ENCODE measurements at places on chromosomes 1 and 21.

DNA sequence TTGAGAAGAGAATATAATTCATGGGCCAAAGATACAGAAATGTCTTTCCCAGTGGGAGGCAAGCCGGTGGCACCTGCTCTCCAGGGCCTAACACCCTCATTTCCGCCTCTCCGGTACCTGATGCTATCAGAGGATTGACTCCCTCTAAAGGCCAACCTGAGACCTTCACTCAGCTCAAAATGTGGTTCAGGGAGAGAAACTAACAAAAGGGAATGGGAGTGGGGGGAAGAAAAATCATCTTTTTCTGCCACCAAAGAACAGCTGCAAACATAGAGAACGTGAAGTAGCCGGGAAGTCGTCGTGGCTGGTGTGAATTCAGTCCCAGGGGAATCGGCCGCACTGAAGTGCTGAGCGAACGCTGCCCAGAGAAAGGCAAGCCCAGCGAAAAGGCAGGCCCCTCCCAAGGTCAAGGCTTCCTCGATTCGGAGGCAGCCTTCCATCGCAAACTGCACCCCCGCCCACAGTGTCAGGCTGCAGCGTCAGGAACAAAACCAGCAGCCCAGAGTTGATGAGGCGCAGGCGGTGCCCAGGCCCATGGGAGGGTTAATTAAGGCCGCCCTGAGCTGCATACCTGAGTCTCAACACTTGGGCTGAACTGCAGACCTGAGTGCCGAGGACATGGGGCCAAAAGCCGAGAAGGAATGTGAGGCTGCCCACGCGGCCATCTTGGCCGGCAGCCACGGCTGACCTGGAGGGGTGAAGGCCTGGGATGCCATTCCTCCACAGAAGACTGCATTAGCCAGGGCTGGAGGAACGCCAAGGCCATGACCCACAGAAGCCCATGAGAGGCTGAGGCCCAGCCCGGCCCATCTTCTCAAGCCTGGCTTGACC lies 160.2 kb downstream of the PSMG1 start:
- DNase-seq, result no peak

DNA sequence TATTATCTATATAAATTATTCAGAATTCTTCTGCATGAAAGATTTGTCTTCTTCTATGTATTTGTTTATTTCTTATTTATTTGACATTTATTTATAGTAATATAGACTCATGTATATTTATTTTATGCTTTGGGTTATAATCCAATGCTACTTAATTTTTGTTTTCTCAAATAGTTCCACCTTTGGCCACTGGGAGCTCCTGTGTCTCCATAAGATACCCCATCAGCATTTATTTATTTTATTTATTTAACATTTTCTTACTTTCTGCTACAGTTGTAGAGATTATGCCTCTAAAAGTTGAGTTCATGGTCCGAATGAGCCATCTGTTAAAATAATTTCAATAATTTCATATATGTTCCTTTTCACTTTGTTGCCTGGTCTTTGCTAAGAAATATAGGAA lies 289.4 kb downstream of the ADGRL2 start:
- no peak for DNase-seq

GRCh38 chr1:104973516-104973915 lies 1223.8 kb downstream of the AMY1C start:
- DNase-seq, result no peak

DNA sequence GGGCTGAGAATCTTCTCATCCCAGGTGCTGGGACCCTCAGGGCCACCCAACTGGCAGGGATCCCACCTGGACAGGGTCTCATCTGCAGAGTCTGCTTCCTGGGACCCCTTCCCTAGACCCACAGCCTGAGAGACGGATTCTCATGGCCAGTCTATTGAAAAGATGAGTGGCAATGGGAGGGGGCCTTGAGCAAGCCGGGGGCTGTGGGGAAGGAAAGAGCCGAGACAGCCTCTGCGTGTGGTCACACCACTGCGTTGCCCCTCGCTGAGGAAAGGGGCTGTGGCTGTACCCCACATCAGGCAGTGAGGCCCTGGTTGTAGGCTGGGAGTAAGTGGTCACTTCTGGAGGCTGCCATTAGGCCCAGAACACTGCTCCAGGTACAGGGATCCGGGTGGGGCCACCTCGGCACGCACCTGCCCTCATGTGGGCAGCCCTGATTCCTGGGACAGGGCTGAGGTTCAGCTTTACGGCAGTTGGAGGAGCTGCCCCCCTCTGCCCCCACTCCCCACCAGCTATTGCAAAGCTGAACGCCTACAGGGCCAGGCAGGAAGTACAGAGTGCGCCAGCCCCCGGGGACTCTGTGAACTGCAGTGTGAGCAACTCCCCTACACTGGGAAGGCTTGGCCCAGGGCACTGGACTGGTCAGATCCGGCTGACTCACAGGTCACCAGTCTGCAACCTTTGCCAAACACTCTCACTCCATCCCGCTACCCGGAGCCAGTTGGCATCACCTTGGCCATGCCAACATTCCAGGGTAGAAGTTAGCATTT lies 106.9 kb downstream of the RIPK4 start:
- peak; percentile 45 for DNase-seq

DNA sequence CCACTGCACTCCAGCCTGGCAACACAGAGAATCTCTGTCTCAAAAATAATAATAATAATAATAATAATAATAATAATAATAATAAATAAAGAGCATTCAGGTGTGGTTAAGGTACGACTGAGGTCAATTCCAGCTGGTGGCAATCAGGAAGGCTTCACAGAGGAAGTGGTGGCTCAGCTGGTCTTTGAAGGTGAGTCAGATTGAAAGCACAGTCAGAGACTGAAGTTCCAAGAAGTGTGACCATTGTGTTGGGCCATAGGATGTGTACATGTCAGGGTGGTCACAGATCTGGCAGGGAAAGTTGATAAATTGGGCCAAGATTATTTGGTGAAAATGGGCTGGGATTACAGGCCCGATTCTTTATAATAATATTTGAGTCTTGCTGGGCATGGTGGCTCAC lies 31.0 kb upstream of the MED18 start:
- no peak for DNase-seq

- DNase-seq, result no peak
Observed at GRCh38 chr1:116940814-116941599, 31.3 kb downstream of the PTGFRN start.

DNA sequence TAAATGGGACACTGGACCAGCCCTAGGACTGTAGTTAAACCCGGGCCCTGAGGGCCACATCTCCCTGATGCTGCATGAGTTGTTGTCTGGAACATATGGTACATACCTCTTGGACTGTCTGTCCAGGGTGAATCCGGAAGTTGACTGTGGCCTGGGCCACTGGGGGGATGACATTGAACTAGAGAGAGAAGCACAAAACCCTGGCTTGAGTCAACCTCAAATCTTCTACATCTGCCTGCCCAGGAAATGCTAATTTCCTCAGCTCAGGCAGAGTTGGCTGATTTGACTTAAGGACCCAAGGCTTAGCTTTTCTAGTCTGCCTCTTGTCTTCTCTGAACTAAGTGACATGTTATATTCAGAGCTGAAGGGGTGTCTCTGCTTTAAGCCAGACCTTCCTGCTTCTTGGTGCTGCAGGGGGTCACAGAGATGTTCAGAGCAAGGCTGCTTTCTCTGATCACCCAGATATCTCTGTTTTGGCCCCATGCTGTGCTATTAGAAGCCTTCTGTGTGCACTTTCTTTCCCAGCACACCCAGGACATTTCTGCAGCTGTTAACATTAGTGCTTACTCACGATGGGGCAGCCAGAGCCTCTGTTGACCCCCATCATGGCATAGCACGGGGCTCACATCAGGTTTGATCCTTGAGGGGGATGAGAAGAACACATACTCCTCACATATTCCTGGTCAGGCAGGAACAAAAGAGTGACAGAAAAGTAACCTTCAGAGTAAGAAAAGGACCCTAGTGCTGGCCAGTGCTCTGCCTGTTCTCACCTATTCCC lies 9.6 kb downstream of the PM20D1 start:
- DNase-seq, result no peak

- no peak for DNase-seq
Observed at GRCh38 chr1:235409042-235409820, 42.0 kb downstream of the TBCE start.

GRCh38 chr1:219574484-219575087 lies 38.3 kb downstream of the ZC3H11B start:
- DNase-seq, result no peak

- DNase-seq, result no peak
Observed at GRCh38 chr1:31839662-31840343, 24.0 kb upstream of the SPOCD1 start.

DNA sequence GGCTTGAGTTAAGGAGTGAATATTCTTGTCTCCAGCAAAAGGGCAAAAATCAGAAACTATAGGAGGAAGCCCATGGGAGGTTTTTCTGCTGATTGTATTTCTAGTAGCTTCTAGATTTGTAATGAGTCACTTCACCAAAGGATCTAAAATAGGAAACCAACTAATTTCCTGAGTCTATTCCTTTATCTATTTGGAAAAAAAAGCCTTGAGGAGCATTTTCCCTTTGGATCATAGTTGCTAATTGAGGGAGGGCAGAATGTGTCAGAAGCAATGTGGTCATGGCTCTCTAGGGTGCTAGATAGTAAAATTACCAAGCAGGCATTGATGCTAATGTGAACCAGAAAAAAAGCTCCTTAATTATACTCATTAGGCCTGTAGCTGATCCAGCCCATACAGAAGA lies at the start of gene OR10R2:
TSS of gene OR10R2 (plus strand) at position 301 of the 400 bp plus-strand sequence. CDS start 106 bp downstream, outside the sequence.
- DNase-seq, result peak; percentile 26

GRCh38 chr21:41459884-41460534 lies 34.0 kb downstream of the MX1 start:
- no peak for DNase-seq

GRCh38 chr1:154851392-154852177 lies 18.5 kb downstream of the KCNN3 start:
- peak; percentile 26 for DNase-seq

- no peak for DNase-seq
Observed at GRCh38 chr1:47276850-47277249, 37.1 kb downstream of the STIL start.

DNA sequence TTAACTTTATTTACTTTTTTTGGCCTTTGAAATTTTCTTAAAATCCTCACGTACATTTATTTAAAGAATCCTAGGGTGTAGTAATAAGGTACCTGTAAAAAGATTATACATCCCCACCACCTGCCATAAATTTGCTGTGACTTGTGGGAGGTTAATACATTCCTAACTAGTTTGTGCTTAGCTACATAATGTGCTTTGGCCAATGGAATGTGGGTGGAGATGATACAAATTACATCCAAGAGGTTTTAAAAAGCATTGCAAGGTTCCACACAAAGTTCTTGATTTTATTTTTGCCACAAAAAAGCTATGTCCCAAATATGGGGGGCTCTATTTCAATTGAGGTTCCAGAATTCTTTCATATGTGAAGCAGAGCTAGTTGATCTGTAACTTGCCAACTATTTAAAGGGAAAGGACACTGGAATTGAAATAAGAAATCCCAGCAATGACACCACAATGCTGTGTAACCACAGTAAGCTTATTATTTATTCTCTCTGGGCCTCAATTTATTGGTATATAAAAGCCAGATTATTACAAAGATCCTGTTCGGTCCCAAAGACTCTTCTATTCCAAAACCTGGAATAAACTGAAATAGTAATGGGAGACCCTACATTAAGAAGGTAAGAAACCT lies 15.7 kb downstream of the ASPM start:
- no peak for DNase-seq

DNA sequence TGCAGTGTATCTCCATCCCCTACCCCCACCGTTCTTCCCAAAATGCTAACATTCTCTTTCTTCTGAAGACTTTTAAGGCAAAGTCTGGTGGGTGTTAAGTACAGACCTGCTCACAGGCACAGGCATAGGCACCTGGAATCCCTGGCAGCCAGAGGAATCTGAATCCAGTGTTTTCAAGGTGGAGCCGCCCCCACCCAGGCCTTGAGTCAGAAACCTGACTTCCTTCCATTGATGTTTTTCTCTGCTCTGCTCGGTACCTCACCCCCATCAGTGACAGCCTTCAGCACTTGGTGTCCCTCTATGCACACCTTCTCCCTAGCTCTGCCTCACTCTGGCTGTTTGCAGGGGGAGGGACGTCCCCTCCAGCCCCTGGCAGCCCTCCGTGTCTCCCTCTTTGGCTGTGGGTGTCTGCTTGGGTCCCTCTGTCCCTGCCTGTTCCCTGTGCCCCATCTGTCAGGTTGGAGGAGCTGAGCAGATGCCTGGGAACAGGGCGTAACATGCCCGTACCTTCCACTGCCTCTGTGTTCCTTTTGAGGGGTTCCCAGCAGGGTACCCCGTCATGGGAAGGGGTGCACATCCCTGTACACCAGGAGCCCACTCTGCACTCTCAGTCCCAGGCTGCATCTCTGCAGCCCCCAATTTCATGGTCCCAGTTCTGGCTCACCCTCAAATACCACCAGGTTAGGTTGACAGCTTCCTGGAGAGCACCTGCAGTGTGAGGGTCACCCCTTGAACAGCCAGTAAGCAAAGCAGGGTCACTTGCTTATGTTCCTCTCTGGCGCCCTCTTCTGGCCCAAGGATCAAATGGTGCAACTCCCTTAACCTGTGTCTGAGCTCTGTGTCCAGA lies 6.7 kb downstream of the NCDN start:
- peak; percentile 80 for DNase-seq

- DNase-seq, result peak; percentile 28
Observed at GRCh38 chr1:202710070-202711045, at the start of gene SYT2. TSS of gene SYT2 (minus strand) at chr1:202710454. CDS start at chr1:202605772, 104,682 bp downstream.

DNA sequence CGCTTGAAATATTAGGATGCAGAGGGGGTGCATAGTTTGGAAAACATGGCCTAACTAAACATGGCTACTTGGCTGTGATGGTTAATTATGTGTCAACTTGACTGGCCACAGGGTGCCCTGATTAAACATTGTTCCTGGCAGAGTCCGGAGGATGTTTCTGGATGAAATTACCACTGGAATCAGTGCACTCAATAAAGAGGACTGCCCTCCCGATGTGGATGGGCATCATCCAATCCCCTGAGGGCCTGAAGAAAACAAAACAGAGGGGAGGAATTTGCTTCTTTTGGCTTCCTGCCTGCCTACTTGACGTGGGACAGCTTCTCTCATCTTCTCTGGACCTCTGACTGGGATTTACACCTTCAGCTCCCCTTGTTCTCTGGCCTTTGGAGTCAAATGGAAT lies 79.1 kb upstream of the KCNE2 start:
- no peak for DNase-seq

GRCh38 chr1:35555601-35556477 lies 1.4 kb downstream of the KIAA0319L start:
- no peak for DNase-seq

DNA sequence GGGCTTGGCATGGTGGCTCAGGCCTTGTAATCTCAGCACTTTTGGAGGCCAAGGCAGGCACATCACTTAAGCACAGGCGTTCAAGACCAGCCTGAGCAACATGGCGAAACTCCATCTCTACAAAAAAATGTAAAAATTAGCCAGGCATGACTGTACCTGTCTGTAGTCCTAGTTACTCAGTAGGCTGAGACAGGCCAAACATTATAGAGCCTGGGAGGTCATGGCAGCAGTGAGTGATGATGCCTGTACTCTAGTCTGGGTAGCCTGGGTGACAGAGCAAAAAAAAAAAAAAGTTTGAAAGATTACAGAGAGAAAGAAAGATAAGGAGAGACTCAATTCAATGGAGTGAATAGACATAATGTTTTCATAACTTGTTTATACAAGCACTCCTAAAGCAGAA lies 556.5 kb upstream of the BRINP3 start:
- DNase-seq, result no peak

GRCh38 chr1:244047621-244048255 lies 3.3 kb upstream of the ZBTB18 start:
- peak; percentile 63 for DNase-seq

- no peak for DNase-seq
Observed at GRCh38 chr1:156654700-156655099, 12.8 kb downstream of the BCAN start.
